HT1080 (cell line): ENCODE measurements at places on chromosomes 3 and 15.

DNA sequence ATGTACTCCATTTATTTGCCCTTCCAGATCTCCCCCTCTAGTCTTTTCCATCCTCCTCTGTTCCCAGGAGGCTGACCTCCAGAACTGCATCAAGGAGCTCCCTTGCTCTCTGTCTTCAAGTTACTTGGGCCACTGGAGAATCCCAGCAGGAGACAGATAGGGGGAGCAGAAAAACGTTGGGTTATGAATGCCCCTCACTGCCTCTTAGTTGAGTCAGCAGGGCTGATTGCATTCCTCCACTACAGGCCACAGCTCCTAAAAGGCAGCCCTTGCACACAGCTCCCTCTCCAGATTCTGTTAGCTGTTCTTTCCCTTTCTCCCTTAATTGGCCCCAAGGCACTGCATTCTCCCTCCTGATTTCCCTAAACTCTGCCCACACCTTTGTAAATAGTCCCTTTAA lies 12.4 kb upstream of the CEP152 start:
- DNase-seq: peak; percentile 43

DNA sequence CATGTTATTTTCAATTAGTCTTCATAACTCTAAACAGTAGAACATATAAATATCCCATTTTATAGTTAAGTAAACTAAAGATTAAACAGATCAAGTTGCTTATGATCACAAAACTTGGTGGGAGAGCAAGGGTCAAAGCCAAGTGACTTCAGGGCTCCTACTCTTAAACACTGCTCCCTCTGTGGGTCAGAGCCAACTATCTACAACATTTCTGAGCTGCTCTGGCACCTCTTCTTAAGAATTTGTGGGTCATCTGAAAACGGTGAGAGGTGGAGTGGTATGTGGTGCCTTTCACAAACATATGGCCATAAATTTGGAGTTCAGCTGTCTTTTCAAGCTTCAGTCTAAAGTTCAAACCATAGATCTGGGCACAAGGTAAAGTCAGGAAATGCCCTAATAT lies 10.9 kb downstream of the ATG3 start:
- DNase-seq: no peak

GRCh38 chr3:115418583-115418982 lies 204.7 kb upstream of the GAP43 start:
- DNase-seq: peak; percentile 50

- DNase-seq: no peak
Observed at GRCh38 chr3:61965770-61966131, 404.4 kb downstream of the PTPRG start.
